Stimulated activated CD8-positive, alpha-beta memory T cell treated with anti-CD3 and anti-CD28 coated beads, Interleukin-4, amount 100 ng/mL, for 48 hours (primary cell): ENCODE measurements at places on chromosomes 7 and 10.

- no peak for DNase-seq
Observed at GRCh38 chr10:36188080-36188453, 546.0 kb upstream of the FZD8 start.

DNA sequence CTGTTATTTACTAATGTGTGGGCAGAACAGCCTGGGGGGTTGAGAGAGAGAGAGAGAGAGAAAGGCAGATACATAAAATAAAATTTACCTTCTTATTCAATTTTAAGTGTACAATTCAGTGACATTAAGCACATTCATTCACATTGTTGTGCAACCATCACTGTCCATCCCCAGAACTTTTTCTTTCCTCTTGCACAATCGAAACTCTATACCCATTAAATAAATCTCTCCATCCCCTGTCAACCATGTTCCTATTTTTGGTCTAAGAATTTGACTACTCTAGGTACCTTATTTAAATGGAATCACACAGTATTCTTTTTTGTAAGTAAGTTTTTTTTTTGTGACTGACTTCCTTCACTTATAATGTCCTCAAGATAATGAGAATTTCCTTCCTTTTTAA is 181.6 kb downstream of the SND1 start:
- no peak for DNase-seq

DNA sequence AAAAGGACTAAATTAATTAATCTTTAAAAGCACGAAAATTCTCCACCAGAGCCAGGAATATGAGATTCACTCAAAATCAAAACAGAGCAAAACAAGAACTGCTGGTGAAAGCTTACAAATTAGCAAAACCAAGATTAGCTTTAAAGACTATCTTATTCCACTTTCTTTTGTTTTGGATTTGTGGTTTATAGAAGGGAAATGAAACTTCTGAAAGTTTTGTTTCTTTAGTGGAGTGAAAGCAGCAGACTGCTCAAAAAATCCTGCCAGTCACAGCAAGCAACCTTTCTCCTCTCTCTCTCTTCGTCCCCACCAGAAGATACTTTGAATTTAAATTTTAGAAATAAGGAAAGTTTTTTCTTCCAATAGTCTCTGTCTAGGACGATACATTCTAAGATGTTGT is 7.8 kb downstream of the ACTA2 start:
- DNase-seq: no peak

DNA sequence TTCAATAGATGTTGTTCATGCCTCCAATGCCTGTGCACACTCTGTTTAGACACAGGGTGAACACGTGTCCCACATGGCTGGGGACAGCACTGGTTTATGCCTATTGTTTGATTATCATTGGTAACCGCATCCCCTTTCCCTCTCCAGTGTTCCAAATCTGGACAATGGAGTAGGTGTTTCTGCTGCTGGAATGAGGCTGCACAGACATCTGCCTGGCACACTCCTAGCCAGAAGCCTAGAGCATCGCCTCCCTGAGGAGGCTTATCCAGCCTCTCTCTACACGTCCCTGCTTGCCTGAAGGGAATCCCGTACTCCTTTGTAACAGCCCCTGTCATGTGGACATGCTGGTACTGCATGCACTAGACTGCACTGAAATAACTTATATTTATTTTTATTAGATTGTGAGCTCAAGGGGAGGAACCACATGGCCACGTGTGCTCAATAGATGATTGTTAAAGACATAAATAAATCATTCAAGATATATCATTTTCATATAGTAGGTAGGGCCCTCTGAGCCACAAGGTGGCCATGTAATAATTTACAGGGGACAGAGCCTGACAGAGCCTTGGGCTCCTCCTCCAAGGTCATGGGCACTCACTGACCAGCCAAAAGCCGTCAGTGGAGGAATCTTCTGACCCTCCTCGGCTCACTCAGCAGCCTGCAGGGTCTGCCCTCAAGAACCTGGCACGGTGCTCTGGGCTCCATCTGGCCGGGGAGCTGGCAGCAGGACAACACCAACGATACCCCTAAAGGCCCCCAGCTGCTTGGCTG is 310.9 kb upstream of the ZNF32 start:
- DNase-seq: no peak

GRCh38 chr7:50780436-50780835 is 2.3 kb downstream of the GRB10 start:
- no peak for DNase-seq

- no peak for DNase-seq
Observed at GRCh38 chr10:79295563-79295962, 51.7 kb upstream of the PPIF start.

- DNase-seq: no peak
Observed at GRCh38 chr7:116447436-116447835, 52.1 kb upstream of the CAV2 start.

DNA sequence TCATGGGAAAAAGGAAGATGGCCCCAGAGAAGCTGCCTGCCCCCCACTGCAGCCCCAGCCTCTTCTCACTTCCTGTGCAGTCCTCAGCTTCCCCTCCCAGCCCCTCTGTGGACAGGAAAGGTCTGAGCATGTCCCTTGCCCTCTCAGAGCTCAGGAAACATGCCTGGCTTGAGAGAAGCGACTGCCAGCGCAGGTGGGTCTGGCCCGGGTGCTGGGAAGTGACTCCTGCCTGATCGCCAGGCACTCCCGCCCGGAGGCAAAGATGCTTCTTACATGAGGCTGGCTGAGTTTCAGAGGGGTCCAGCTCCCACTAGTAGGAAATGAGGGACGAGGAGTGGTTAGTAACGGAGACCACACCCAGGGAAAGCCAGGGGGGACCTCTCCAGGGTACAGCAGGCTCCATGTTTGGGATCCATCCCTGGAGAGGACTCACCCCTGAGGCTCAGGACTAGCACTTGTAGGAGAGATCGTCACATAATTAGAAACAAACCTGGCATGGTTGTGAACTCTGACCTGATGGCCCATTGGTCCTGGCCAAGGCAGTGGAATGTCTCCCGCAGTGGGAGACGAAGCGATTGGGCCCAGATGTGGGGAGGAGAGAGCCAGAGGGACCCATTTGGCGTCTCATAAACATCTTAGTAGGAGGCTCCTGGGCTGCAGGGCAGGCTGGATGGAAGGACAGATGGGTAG is 12.3 kb downstream of the ELN start:
- DNase-seq: no peak

DNA sequence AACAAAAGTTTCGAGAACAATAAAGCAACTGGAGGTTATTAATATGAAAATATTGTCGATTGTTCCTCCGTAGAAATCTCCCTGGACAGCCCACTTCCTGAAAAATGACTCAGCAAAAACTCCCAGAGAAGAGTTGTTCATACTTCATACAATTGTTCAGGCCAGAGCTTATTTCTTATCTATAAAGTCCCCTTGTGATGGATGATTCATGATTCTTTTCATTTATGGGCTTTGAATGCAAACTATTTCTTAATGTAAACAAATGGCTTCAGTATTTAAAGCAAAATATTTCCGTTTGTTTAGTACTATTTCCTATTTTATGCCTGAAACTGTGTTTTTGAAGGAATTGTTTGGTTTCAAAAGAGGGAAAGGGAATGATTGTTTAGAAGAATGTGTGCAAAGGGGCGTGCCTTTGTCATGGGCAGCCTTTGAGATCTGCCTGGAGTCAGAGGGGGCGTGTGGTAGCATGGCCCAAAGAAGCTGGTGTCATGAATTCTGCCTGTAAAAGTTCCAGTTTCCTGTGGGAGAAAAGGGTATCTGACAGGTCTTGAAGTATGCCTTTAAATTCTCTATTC is 26.2 kb upstream of the EXOC6 start:
- DNase-seq: no peak

DNA sequence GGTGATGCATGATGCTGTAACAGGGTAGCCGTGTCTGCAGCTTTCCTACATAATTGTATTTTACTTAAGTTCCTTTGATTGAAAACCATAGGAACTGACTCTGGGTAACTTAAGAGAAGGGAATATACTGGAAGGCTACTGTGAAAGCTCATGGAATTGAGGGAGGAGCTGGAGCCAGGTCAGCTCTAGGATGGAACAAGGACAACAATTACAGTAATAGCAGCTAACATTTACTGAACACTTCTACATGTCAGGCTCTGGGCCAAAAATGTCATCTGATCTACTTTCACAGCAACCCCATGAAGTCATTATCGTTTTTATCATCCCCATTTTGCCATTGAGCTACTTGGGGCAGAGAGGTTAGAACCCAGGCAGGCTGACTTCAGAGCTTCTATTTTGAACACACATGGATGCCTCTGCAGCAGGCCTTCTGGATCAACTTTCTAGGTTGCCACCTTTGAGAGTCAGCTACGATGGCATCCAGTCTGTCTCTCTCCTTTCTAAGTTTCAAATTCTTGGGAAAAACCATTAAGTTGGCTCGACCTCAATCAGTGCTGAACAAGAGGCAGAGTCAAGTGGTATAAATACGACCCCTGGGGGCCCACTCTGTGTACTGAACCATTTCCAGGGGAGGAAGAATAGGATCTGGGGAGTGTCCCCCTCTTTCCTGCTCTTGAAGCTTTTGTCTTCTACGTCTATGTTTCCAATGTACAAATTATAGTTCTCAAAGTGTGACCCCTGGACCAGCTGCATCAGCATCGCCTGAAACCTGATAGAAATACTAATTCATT is 272.3 kb upstream of the PLPP4 start:
- DNase-seq: no peak

GRCh38 chr10:11673346-11674280 is 62.2 kb upstream of the USP6NL start:
- DNase-seq: no peak

GRCh38 chr7:150378115-150378852 is 846 bp upstream of the ZNF775 start:
- peak; percentile 54 for DNase-seq

- DNase-seq: no peak
Observed at GRCh38 chr7:75635036-75635435, 103.7 kb downstream of the HIP1 start.
